Muscle of leg (tissue), 16 donors: ENCODE measurements at places on chromosomes 5 and 9. TPM values are rescaled to one million over a fixed set of nuclear protein-coding genes. Genes with fewer than 3 reads are reported as not detected.

DNA sequence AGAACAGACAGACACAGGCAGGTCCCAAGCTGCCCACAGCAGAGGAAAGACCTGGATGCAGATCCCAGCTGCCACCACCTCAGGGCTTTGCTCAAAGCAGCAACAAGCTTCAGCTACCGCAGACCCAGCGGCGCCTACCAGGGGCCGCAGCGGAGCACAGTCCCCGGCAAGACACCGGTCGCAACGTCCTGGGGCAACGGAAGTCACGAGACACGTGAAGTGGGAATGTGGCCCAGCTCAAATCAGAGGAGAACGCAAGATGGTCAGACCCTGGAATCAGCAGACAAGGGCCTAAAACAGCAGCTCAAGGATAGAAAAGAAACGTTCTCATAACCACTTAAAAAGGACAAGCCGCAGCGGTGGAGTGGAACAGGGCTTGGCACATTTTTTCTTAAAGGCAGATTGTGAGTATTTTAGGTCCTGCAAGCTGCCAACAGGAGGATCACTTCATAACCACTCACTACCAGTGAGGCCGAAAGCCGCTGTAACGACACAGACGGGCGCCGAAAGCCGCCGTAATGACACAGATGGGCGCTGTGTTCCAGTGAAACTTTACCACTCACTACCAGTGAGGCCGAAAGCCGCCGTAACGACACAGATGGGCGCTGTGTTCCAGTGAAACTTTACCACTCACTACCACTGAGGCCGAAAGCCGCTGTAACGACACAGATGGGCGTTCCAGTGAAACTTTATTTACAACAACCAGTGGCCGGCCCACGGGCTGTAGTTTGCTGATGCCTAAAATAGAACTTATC is 21.7 kb downstream of the SLC9A3 start:
- DNase-seq: no peak

- DNase-seq: no peak
These were observed 37.0 kb upstream of the CDC42SE2 start for GRCh38 chr5:131226899-131227298.

- DNase-seq: no peak
These were observed 52.5 kb upstream of the PTGS1 start for GRCh38 chr9:122318284-122318683.

Gene LHX3
- total RNA-seq: not detected

- no peak for DNase-seq
These were observed 31.4 kb upstream of the ERGIC1 start for GRCh38 chr5:172802567-172803176.

Gene AFF4
- 32.3 TPM for total RNA-seq

- DNase-seq: no peak
These were observed 459.6 kb upstream of the PAPPA start for GRCh38 chr9:115694014-115694413.

GRCh38 chr5:122093415-122094180 is 15.5 kb upstream of the LOX start:
- peak; percentile 86 for DNase-seq

DNA sequence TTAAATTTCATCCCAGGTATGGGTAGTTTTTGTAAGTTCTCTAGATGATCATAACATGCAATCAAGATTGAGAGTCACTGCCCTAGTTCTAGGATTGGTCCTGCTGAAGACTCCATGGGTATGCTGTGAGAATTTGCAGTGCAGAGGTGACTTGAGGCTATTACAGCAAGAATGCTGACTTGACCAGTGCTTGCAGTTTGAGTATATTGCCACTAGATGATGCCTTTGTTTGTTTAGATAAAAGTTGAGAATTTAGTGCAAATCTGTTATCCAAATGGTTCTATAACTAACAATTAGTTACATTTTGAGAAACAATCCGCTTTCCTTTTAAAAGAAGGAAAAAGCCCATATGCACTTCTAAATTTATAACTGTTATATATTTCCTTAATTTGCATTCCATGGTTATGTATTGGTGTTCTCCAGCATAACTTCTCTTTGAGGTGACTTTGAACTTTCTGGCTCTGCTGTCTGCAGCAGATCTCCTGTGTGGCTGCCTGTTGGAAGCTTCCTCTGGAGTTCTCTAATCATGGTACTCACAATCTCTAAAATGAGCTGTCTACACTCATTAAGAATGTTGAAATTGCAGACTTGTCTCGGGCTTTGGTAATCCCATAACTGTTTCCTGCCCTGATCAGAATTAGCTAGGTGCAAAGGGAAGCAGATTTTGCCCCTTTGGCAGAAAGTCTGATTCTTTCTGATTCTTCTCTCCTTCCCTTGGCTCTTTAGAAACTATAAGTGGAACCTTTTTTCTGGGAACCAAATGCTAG is 24.9 kb downstream of the MELK start:
- DNase-seq: peak; percentile 5

DNA sequence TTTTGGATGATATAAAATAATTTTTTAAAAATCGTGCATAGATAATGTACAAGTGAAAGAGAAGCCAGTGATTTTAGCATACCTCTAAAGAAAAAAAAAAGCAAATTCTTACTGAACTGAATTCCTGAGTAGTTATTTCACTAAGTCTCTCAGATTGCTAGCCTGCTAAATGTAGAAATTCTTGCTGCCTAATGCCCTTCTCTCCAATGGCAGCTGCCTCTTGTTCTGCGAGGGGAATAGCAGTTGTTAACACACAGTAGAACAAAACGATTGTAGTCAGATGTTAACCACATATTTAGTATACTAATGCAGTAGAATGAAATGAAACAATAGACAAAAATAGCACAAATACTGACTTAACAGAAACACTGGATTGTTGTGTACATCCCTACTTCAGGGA is 26.8 kb downstream of the SMAD5 start:
- DNase-seq: no peak

- DNase-seq: no peak
These were observed 67.2 kb downstream of the MVB12B start for GRCh38 chr9:126393876-126394275.

GRCh38 chr5:19928562-19929421 is 59.2 kb downstream of the CDH18 start:
- peak; percentile 9 for DNase-seq

DNA sequence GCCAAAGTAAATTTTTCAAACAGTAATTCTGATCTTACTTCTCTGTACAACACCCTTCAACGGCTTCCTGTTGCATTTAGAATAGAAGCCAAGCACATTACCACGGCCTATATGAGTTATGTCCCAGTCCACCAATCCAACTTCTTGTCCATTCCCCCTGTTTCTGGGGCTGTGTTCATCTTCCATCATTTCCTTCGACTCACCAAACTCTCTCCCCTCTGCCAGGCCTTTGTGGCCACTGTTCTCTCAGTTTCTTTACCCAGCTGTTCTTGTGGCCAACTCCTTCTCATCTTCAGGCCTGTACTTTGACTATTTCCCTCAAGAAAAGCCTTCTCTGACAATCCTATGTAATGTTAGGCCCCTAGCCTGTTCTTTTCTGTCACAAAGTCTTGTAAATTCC is 259.4 kb upstream of the EFNA5 start:
- no peak for DNase-seq
